ENCODE measurements at places on chromosomes 4 and X.

- no peak for DNase-seq
These were observed 146.4 kb upstream of the NOCT start for GRCh38 chr4:138869165-138869564.

- DNase-seq = no peak
These were observed 49.9 kb upstream of the MND1 start for GRCh38 chr4:153294631-153295030.

DNA sequence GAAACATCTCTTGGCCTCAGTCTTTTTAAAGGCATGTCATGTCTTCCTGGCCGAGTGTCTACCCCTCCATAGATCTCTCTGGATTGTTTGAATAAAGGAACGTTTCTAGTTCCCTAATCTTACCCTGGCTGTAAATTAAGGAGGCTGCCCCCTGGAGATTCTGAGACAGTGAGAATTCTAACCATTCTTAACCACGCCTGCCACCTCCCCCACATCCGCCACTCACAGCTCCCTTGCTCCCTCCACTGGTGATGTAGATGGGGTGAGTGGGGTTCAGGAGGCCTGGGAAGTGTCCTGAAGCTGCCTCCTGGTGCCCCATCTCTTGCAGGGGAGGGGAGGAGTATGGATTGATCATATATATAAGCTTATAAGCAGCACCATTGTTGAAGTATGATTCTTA lies 48.0 kb upstream of the TRIM2 start:
- no peak for DNase-seq

GRCh38 chr4:48340276-48340964 lies 909 bp upstream of the SLAIN2 start:
- DNase-seq = no peak

DNA sequence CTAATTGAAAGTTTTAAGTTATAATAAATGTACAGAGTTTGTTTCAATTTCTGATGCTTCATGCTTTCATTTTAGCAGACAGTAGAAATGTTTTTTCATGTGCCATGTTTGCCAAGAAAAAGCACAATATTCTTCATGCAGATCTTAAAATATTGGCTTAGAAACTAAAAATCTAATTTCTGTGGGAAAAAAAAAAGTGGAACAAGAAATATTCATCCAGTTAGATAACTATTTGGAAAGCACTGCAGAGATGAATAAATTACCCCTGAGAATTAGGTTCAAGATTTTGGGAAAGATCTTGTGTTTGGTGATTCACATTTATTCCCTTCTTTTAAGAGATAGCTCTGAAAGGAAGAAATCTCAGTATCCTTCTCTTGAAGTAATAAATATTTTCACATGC lies 912.5 kb downstream of the C4orf33 start:
- no peak for DNase-seq

- peak; percentile 10 for DNase-seq
These were observed 130.7 kb upstream of the GPRIN3 start for GRCh38 chr4:89438102-89438831.

GRCh38 chr4:55184600-55185523 lies 59.5 kb upstream of the KDR start:
- DNase-seq = peak; percentile 23

GRCh38 chr4:147846318-147847155 lies 114.6 kb downstream of the ARHGAP10 start:
- no peak for DNase-seq

GRCh38 chrX:40205471-40205870 lies 107.7 kb upstream of the BCOR start:
- DNase-seq = no peak

GRCh38 chrX:134911348-134911747 lies 79.4 kb upstream of the SMIM10 start:
- no peak for DNase-seq

DNA sequence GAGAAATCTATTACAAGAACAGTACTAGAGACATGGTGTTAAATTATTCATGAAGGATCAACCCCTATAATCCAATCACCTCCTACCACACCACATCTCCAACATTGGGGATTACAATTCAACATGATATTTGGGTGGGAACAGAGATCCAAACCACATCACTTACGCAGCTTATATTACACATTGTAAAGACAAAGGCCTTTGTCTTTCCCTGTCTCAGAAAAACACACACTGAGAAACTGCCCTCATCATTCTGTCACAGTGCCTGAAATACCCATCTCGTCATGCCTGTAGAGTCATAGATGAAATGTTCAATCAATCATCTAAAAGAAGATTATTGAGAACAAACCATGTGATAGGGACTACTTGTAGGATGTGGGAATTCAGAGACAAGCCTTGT lies 558.8 kb upstream of the GRIA3 start:
- no peak for DNase-seq

GRCh38 chrX:118502161-118502789 lies 6.7 kb downstream of the DOCK11 start:
- DNase-seq = no peak

DNA sequence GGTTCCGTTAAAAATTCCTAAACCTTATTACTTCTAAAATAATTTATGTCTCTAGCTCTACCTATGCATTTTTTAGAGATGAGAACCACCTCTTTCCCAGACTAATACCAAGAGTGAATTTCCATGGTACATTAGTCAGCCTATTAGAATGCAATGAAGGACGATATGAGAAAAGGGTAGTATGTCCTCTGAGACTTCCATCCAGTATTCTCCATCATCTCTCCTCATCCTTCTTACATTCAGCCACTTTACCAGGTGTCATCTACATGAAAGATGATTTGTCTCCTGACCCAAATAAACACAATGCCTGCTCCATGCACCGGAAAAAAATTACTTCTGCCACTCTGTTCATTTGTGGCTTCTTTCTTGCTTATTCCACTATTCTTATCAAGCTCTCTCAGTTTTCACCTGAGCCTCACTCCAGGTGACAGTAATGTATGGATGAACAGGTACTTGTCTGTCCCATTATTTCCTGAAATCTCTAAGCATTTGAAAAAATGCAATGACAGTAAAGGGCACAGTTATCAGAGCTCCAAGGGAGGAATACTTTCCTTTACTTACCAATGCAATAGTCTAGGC lies 97.9 kb downstream of the MAB21L2 start:
- DNase-seq = no peak

DNA sequence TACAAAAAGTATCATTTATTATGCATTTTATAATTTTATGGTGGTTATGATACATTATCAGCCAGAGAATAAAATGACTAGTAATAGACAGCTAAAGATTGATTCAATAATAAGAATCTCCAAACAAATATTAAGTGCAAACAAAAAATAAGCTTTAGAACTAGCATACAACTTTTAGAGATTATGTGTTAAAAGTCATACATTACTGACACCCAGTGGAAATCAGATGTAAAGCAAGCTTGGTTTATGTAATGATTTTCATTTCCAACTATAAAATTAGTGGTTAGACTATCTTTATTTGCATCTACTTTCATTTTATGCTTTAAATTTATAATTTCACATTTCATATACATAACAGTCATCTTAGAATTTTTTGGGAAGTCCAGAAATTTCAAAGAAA lies 57.7 kb downstream of the IL13RA2 start:
- no peak for DNase-seq

GRCh38 chr4:15612136-15612535 lies 43.0 kb downstream of the FBXL5 start:
- DNase-seq = no peak

- DNase-seq = peak; percentile 11
These were observed 204.9 kb downstream of the GBA3 start for GRCh38 chr4:22897520-22898108.

DNA sequence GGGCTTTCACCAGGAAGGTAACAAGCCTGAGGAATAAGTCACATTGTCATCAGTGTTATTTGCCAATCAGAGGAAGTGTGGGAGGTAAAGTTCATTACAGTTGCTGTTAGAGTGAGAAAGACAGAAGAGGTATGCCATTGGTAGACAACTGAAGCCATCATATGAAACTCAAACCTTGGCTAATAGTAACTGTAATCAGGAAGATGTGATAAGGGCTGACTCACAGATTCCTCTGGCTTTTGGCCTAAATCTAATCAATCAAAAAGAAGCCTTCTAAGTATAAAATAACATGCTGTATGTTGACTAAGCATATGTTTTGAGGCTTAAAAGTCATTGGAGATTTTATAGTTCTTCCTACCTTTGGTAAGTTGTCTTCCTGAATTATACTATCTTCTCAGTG lies 242.8 kb downstream of the PCDH7 start:
- peak; percentile 22 for DNase-seq

DNA sequence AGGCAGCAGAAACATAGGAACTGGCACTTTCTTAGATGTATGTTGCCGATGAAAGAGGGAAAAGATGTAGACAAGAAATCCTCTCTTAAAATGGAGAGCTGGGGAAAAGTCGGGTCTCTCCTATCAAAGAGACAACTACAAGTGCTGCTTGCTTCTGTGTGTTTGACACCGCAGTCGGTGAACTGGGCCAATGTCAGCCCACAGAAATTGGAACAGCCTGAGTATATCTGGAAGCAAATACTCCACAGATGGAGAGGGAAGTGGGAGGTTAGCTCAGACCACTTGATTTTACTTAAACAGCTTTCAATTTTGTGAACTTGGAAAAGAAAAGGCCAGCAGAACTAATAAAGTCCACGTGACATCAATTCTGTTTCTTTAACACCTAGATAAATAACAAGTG lies 230.9 kb upstream of the FAT1 start:
- no peak for DNase-seq

DNA sequence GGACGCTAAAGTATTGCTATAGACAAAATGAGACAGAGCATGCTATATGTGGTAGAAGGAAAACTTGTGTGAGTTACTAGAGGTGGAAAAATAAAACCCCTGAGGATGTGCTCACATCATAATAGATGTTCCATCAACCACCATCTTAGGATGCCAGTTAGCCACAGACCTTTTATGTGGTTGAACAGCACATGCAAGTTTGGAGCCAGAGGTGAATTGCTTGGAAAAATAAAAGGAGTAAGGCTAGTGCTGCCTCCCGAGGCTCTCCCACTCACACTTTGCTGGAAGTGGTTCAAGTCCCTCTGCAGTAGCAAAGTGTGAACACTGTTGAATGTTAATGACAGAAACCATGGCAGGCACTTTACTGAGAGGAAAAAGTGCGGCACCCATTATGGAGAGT lies 39.4 kb upstream of the PPARGC1A start:
- DNase-seq = no peak

GRCh38 chr4:139265654-139266053 lies 14.4 kb downstream of the MGARP start:
- DNase-seq = no peak

DNA sequence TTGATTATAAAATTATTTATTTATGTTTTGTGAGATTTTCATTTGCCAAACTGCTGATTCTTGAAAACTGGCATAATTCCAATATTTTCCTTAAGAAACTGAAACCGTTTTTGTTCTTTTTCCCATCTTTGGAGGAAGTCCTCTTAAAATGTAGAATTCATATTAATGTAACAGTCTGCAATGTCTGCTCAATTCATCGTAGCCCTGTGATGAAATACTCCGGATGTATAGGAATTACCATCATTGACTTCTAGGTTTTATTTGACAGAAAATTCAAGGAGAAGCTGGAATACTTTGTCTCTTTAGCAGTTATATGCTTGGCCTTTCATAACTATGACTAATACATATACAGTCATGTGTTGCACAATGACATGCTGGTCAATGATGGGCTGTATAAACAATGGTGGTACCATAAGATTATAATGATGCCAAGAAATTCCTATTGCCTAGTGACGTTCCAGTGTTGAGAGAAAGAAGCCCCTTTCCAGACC lies 185.0 kb upstream of the GPRIN3 start:
- DNase-seq = peak; percentile 77

GRCh38 chr4:186190581-186191199 lies 677 bp upstream of the CYP4V2 start:
- DNase-seq = no peak

DNA sequence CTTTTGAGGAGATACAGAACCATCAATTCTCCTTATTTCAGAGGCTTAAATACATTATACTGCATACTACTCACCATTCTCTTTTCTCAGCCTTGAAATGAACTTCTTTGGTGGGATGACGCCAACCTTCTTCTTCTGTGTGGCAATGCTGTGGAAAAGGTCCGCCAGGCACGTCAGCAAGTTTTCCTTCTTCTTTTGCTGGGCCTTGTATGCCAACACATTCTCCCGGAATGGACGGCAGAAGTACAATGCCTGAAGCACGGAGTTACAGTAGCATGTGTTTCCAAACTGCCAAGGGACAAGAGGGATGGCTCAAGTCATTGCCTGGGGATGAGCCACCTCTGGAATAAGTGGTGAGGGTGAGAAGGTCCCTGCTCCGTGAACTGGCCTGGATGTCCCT lies 31.2 kb downstream of the USP46 start:
- DNase-seq = no peak

- DNase-seq = no peak
These were observed 307.9 kb upstream of the F9 start for GRCh38 chrX:139222511-139223200.

- DNase-seq = no peak
These were observed 2.7 kb downstream of the TCEANC start for GRCh38 chrX:13655674-13656073.

DNA sequence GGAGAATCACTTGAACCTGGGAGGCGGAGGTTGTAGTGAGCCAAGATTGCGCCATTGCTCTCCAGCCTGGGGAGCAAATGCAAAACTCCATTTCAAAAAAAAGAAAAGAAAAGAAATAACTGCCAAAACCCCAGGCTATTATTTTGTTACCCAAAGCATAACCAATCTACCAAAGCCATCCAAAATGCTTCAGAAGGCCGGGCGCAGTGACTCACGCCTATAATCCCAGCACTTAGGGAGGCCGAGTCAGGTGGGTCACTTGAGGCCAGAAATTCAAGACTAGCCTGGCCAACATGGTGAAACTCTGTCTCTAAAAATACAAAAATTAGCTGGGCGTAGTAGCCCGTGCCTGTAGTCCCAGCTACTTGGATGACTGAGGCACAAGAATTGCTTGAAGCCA lies 49.8 kb downstream of the SMIM31 start:
- no peak for DNase-seq

DNA sequence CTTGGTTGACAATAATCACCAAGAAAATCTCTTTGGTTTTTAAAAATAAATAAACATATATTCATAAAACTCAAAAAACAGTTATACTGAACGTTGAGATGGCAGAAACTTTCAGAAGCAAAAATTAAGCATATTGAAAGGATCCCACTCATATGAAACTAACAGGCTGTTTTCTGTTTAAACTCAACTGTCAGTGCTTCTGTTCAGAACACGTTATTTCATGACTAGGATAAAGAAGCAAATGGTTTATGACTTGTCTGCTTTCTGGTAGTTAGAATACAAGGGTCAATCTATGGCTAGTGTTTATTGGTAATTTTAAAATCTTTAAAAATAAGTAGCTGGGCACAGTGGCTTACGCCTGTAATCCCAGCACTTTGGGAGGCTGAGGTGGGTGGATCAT lies 4.1 kb downstream of the GPR82 start:
- no peak for DNase-seq

DNA sequence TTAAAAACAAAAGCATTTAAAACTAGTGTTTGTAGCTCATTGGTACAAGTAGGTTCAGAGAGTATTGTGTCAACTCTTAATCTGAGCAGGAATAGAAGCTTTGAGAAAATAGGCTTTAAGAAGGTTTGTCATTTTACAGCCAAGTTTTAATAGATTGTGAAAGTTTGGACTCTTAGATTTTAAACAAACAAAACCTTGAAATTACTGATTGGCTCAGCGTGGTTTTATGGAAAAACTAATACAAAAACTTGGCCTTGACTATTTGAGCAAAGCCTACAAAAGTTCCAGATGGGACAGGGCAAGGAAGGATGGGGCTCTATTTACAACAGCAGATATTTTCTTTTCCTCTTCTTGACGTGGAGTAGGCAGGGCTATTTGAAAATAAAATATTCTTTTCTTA lies 16.5 kb downstream of the ZFX start:
- no peak for DNase-seq

- DNase-seq = no peak
These were observed 16.4 kb downstream of the BANK1 start for GRCh38 chr4:101806914-101807313.

- DNase-seq = peak; percentile 96
These were observed 108.7 kb downstream of the DHRSX start for GRCh38 chrX:2391869-2392606.
